Suppressor macrophage treated with lipopolysaccharide for 4 hours (primary cell): ENCODE measurements at places on chromosomes 4 and X.

GRCh38 chr4:54402880-54403480 is 173.9 kb downstream of the PDGFRA start:
- DNase-seq: no peak

DNA sequence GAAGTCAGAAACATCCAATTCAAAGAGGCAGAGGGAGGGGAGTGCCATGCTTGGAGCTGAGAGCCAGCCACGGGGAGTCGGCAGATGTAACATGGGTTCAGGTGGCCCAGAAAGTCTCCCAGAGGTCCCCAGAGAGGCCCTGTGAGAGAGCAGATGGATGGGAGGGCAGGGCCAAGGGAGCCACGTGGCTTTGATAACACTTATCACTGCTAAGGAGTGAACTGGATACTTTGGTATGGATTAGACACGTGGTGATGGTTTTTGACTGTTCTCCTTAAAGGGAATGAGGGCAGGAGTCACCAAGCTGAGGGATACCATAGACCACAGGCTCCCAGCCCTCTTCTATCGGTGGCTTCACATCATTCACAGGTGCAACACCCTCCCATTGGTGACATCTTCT is 13.7 kb downstream of the CCKAR start:
- no peak for DNase-seq

GRCh38 chr4:99572527-99573240 is 1.9 kb upstream of the MTTP start:
- DNase-seq: no peak

- DNase-seq: peak; percentile 40
Measured at GRCh38 chrX:148417934-148418333, 82.5 kb upstream of the AFF2 start.

DNA sequence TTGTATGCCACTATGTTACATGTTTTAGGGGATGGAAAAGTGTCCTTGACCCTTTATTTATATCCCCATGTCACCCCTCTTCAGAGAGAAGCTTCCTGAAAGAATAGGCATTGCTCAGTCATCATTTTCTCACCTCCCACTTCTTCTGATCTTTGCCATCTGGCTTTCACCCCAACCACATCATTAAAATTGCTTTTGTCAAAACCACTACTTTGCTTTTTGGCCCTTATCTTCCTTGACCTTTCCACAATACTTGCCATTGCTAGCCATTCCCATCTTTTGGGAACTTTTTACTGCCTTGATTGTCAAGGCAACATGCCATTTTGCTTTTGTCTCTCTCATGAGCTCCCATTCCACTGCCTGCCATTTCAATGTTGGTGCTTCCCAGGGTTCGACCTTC is 14.9 kb upstream of the FAM9B start:
- DNase-seq: no peak

GRCh38 chr4:8350841-8351461 is 81.4 kb downstream of the HTRA3 start:
- no peak for DNase-seq

- DNase-seq: no peak
Measured at GRCh38 chr4:106297245-106298035, 18.6 kb downstream of the TBCK start.

DNA sequence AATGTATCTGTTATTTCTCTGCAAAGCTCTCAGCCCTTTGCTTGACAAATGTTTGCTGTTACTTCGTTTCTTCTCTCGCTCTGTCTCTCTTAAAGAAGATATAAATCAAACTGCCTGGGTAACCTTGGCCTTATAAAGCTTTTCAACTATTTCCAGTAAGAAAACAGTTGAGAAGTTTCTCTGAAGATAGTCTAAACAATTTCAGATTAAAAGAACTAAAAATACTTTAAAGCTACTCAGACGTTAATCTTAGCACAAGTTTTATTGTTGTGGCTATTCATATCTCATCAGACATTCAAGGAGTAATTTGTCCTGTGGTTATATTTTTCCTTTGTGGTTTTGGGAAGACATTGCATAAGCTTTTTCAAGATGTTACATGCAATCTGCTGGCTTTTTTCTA is 22.6 kb downstream of the HOPX start:
- DNase-seq: no peak
